ENCODE measurements at places on chromosomes 3 and 15.

DNA sequence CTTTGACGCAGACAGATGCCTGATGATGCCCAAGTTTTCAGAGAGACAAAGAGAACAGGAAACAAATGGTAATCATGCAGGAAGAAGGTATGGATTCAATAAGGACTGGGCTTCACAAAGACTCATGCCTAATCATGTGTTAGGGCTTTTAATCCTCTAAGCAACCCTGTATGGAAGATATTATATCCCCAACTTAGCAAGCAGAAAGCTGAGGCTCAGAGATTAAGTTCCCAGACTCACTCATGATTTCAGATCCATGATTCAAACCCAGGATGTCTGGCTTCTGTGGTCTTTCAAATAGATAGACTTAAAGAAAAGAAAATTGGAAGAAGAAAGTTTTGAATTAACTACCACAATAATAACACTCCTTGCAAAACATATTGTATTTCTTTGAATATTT lies 4.1 kb upstream of the CLASP2 start:
- no peak for DNase-seq

- DNase-seq: no peak
Measured at GRCh38 chr3:145719114-145719513, 441.9 kb downstream of the PLOD2 start.

- DNase-seq: no peak
Measured at GRCh38 chr3:147640781-147641180, 231.6 kb downstream of the ZIC1 start.

- no peak for DNase-seq
Measured at GRCh38 chr3:134496471-134497071, 10.7 kb downstream of the CEP63 start.

- DNase-seq: no peak
Measured at GRCh38 chr3:29141197-29141917, 139.5 kb upstream of the RBMS3 start.

DNA sequence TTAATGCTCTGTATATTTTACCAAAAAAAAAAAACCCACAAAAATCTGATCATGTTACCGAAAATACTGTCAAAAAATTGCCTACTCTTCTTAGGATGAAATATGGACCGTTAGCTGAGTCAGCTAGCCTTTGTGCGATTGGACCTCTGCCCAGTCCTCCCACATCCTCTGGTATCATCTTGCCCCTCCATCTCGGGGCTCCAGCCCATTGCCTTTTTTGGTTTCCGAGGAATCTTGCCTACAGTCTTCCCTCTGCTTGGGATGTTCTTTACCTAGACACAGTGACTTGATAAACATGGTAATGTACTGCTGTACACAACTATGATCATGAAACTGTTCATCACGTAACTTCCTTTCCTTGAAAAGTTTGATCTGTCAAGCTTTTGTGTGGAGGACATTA lies 371.4 kb downstream of the SV2B start:
- no peak for DNase-seq

- DNase-seq: no peak
Measured at GRCh38 chr3:58492494-58492905, 604 bp downstream of the KCTD6 start.

GRCh38 chr3:14672588-14672987 lies 2.4 kb upstream of the C3orf20 start:
- DNase-seq: no peak

DNA sequence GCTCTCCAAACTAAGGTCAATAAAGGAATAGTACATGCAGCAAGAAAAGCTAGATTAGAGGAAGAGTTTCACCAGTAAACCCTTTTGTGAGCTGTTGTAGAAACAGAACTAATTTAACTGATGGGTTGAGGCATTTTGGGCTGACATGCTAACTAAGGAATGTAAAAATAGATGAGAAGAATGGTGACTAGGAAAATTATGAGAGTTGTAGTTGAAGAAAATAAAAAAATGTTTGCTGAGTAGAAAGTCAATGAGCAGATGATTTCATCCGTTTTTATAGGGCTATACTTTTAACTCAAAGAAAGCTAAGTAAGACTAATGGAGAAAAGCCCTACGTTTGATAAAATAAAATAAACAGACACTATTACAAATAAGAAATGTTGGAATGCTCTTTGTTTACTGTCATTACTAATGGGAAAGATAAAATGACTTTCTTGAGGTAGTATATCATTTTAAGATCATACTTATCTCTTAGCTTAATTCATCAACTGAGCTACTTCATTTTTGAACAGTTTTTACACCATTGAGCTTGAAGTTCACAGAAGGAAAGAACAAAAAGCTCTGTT lies 209.4 kb upstream of the DPH6 start:
- DNase-seq: no peak

GRCh38 chr3:183354325-183354831 lies 74.0 kb downstream of the MCF2L2 start:
- DNase-seq: no peak

DNA sequence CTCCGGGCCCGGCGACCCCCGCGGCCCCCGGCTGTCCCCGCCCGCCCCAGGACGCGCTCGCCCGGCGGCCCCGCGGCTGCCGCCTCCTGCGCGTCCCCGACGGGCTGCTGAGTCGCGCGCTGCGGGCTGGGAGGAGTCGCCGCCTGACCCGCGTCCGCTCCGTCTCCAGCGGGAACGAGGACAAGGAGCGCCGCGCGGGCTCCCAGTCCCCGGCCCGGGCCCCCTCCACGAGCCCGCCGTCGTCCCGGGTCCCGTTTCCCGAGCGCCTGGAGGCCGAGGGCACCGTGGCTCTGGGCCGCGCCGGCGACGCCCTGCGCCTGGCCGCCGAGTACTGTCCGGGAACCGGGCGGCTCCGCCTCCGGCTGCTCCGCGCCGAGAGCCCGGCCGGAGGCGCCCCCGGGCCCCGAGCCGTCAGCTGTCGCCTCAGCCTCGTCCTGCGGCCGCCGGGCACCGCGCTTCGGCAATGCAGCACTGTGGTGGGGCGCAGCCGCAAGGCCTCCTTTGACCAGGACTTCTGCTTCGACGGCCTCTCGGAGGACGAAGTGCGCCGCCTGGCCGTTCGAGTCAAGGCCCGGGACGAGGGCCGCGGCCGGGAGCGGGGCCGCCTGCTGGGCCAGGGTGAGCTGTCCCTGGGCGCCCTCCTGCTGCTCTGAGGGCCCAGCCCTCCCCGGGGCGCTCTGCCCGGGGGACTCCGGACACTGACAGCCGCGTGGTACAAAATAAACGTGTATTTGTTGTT lies 1.5 kb downstream of the C2CD4A start:
- no peak for DNase-seq

DNA sequence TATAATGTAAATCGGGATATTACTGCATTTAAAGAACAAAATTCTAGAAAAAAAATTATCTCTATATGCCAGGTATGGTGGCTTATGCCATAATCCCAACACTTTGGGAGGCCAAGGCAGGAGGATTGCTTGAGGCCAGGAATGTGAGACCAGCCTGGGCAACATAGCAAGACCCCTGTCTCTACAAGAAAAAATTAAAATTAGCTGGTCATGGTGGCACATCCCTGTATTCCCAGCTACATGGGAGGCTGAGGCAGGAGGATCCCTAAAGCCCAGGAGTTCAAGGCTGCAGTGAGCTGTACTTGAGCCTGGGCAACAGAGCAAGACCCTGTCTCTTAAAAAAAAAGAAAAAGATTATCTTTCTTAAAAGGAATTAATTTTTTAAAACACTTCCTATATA lies 12.8 kb downstream of the SENP7 start:
- DNase-seq: no peak

DNA sequence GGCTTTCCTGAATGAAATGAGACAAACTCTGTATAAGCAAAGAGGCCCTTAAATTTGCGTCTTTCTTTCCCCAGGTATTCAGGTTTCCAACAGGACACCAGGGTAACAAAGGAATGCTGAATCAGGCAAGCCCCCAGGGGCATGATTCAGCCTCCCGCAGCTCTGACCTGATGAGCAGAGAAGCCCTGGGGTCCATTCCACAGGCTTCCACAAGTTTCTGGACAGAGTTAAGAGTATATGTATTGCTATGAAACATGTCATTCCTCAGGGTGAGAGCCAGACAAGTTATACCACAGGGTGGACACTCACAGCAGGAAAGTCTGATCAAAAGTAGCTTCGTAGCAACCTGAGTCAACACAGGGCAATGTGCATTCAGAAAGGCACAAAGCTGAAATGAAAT lies 68.1 kb upstream of the CTNNB1 start:
- DNase-seq: no peak

DNA sequence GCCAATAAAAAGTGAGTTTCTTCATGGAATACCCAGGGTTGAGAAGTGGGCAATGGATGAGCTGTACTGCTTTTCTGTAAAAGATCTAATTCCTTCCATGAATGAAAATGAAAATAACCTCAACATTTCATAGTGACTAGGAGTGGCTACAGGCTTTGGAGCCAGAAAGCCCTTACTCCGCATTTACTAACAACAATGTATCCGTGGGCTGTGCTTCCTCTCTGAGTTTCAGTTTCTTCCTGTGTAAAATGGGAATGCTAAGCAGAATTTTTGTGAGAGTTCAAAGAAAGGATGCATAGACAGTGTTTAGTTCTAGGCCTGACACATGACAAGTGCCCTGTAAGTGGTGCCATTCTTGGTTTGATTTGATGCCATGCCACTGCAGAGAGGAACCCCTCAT lies 47.5 kb upstream of the TM4SF1 start:
- DNase-seq: peak; percentile 44

- no peak for DNase-seq
Measured at GRCh38 chr3:38457111-38458003, 3.7 kb downstream of the ACVR2B start.

DNA sequence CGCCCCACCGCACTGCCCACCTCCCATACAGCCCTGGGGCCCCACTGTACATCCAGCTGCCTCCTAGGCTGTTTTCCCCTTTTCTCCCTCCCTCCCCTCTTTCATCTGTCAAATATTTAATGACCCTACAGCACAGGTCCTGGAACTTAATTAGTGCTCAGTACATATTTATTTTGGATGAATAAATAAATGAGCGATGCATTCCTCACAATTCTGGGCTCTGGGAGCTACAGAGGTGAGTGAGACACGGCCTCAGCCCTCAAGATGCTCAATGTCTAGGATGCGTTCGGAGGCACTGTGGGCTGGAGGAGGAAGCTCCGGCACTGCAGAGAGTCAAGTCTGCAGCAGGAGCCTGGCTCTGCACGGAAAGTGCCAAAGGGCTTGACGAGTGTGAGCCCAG lies 175.0 kb downstream of the FAM43A start:
- no peak for DNase-seq

GRCh38 chr3:131608296-131608695 lies 105.5 kb upstream of the MRPL3 start:
- no peak for DNase-seq
